Cardiac fibroblast (primary cell): ENCODE measurements at places on chromosomes 3 and 15.

DNA sequence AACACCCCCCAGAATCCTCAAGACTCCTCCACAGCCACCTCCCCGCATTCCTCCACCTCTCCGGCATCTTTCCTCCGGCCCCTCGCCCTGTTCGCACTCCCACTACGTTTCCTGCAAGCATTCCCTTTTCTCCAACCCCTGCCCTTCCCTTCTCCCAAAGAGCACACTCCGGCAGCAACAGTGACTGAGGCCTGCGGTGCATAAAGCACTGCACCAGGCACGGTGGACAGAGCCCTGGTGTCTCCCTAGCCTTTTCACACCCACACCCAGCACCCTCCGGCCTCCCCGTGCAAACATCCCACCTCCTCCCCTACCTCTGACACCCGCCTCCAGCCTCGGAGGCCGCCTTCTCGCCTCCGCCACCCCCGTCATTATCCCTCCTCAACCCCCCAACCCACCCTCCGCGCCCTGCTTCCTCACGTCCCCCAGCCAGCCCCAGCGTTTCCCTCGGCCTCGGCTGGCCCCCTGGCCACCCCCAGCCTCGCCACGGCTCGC is 577 bp downstream of the ZNF148 start:
- DNase-seq, result peak; percentile 47

DNA sequence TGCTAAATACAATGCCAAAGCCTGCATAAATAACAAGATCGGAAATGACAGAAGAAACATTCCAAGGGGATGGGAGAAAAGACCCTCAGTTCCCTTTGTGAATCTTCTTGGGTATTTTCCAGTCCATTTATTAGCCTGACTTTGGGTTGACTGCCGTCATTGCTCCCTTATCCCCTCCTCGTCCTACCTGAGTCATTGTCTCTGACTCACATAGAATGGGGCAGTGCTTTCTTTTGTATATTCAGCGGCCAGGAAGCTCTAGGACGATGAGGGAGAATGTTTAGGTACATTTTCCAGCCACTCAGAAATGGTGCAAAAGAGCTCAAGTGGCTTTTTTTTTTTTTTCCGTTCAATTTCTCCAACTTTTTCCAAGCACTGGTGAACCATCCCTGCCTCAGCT is 71.6 kb downstream of the KAT2B start:
- peak; percentile 63 for DNase-seq

- DNase-seq, result no peak
Measured at GRCh38 chr3:35705904-35706303, 66.6 kb downstream of the ARPP21 start.

DNA sequence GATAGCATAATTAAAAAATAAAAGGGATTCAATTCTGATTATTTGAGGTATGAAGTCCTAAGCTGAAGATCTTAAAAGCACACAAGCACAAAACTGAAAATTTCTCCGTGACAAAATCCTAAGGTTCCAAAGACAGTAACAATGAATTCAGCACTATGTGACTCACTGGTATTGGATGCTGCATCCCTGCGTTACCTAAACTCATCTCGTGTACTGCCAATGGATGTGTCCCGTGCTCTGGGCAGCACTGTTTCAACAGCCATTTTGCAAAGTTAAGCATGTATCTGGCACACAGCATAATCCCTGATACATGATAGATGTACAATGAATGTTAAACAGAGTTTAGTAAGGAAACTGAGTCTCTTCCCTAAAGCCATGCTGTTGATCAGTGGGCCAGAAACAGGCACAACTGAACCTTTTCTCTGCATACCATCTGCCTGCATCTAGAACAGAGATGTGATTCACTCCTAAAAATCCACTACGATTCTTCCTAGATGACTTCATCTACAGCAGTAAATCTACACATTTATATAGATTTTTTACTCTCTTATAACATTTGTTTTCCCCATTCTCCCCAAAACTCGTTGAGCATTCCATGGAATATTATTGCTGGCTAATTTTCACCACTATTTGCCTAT is 14.3 kb downstream of the SUCLG2 start:
- peak; percentile 51 for DNase-seq

GRCh38 chr3:9247941-9248521 is 1.4 kb downstream of the SRGAP3 start:
- no peak for DNase-seq

DNA sequence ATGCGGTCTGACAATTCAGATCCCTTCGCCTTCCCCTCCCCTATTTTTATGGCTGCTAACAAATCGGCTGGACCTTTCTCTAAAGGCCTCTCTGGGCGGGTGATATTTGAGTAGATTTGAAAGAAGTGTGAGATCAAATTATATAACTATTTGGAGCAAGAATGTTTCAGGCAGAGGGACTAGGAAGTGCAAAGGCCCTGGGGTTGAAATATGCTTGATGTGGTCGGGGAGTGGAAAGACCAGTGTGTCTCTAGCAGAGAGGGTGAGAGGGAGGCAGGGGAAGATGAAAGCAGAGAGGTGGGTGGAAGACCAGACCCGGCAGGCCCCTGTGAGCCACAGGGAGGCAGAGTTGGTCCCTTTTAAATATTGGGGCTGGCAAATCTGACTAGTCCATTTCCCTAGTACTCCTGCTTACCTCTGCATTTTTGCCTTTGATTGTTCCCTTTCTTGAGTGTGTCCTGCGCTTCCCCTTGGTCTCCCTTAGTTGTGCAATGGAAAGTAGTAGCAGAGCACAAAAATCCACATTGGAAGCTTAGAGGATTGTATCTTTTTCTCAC is 32.3 kb downstream of the SLCO3A1 start:
- DNase-seq, result no peak

DNA sequence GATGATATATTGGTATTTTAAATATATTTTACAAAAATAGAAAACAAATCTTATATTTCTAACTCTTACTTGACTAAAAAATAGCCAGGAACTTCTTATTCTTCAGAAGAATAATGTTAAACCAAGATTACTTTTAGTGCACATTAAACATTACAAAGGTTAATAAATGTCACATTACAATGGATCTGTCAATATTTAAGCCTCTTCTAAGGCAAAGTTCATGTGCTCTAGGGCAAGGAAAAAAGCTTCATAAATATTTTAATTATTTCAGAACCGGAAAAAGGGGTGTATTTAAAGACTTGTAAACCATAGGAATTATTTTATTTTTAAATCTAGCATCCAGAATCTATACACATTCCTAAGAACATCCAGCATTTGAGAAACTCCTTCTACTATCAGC is 166.9 kb upstream of the ROBO2 start:
- DNase-seq, result no peak

GRCh38 chr3:102374863-102375634 is 59.8 kb upstream of the ZPLD1 start:
- no peak for DNase-seq

DNA sequence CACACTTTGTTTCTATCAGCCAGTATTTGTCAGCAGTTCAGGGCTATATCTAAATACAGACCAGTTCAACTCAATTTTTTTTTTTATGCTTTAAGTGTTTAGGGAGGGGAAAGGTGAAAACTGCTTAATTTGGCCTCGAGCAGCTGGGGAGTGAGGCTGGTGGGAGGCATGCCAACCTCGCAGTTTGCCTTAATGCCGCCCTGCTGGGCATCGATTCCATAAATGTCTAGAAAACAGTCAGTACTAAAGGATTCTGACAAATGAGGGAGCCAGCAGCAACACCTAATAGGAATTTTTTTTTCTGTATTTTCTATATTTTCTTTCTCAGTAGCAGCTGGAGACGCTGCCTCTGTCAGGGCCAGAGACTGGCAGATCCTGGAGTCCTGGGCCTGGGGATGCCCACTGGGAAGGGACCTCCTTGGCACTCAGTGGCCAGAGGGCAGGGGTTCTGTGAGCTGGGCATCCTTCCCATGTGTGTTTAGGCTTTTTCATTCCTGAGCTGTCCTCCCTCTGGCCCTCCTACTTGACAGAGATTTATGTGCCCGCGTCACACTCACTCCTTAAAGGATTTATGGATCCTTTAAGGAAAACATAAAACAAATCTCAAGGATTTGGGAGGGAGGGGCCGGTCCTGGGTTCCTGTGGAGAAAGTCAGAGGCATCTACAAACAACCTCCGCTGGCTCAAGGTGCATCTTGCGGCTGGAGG is 117.8 kb downstream of the WNT5A start:
- DNase-seq, result no peak

GRCh38 chr3:196186651-196187573 is 24.3 kb downstream of the ZDHHC19 start:
- no peak for DNase-seq

DNA sequence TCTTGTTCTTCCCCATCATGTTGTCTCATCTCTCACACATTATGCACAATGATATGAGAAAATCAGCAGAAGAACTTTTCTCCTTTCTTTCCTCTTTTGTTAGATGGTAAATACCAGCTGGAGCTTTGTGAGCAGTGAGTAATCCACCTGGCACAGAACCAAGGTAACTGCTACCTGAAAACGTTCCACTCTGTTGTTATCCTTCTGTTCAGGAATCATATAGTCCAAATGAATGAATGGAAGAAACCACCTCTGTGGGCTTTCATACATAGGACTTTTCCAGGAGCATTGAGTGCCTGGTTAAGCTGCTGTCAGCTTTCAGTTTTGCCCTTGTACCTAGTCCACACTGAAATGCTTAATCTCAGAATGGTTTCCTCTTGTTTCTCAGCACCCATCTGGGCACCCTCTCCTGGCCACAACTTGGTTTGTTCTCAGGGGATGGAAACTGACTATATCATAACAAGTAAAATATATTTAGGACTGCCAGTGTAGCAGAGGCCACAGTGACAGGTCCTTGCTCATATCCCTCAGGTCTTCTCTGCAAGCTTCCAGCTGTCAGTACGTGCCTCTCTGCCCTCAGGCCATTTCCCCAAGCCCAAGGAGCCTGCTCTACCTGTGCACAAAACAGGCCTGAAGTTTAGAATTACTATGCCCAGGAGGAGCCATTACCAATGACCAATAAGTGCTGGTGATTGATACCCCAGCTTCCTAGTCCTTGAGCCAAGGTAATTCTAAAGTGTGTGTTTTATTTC is 23.5 kb upstream of the SLC4A7 start:
- peak; percentile 33 for DNase-seq

DNA sequence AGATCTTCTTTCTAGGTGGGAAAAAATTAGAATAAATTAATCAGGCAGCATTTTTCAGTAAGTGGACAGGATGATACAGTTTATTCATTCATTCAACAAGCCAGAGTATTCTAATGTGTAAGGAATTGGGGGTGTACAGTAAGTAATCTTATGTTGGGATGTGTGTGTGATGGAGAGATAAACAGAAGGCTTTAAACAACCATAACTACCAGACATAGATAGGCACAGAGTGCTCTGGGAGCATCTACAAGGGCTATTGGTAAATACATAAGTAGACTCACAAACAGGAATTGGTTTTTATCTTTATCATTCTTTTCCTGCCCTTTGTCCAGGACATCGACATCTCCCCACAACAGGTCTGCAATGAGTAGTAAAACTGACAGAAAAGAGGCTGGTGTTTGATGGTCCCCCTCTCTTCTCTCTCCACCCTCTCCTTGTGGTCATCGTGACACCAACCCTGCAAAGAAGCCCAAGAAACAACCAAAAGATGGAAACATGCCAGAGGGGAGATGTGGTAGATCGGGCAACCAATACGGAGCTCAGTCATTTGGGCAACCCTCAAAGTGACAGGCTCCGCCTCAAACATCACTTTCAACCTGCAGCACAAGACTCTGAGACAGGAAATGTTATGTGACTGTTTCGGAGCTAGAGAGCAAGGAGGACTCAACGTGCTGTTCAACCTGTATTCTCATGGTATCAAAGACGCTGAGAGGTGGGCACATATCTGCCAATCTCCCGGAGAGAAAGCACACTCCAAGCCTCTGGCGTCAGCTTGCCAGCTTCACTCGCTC is 28.7 kb upstream of the B3GNT5 start:
- no peak for DNase-seq

- DNase-seq, result no peak
Measured at GRCh38 chr3:66021731-66022131, 17.0 kb downstream of the MAGI1 start.

- no peak for DNase-seq
Measured at GRCh38 chr3:54235998-54236397, 113.6 kb downstream of the CACNA2D3 start.
